ENCODE measurements at places on chromosomes 6 and 20. TPM values are rescaled to one million over a fixed set of nuclear protein-coding genes. Genes with fewer than 3 reads are reported as not detected.

PDYN gene
- not detected for total RNA-seq

GRM1 gene
- total RNA-seq = not detected

MUC22 gene
- not detected for total RNA-seq

KCNB1 gene
- total RNA-seq = not detected

C6orf58 gene
- not detected for total RNA-seq

Measured in NCI-H460 (cell line).